ENCODE measurements at places on chromosomes 6 and 20.

DNA sequence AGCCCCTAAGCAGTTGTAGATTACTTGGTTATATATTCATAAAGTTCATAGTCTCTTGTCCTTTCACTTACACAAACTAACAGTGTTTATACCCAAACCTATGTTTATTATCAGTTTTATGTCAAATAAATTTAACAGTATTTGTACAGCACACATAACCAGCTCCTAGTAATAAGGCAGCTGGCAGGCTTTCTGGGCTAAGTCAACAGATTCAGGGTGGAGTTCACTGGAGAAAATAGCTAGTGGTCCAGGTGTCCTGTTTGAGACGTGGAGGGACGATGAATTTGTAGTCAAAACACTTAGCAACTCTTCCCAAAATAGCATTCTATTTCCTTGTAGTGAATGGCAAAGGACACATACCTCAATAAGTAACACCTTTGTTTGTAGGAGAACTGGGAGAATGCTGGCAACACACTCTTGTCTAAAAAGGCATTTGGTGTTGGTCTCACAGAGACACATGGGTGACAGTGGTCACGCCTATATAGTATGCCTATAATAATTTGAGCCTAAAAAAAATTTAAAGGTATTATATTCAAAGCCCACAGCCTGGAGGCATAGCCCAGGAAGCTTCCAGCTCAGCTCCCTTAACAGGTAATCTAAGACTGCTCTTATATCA is 156.4 kb upstream of the CARMIL1 start:
- no peak for DNase-seq

DNA sequence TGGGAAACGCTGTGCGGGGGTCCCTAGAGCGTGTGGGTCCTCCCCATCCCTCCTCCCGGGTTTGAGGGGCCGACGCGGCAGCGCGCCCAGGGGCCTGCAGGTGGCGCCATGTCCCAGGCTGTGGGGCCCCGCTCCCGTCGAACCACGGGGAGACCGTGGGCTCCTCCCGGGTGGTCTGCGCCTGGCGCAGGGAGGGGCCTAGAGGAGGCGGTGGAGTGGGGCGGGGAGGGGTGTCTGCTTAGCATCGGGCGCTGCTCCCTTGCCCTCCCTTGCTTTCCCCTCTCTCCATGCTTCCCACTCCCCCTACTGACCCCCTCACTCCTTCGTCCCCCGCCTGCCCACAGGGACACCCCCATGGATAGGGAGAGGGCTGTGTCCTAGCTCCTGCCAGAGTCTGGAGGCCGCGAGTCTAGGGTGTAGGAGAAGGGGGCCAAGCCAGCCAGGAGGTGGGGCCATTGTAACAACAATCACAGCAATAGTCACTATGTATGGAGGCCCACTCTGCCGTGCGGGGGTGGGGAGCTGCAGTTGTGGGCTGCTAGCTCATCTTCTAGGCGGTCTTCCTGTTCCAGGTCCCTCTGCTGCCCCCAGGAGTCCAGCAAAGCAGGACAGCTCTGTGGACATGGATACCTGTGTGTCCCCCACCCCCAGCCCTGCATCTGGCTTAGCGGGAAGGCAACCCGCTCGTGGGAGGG is 51.7 kb downstream of the CHMP4B start:
- DNase-seq, result peak; percentile 44

- DNase-seq, result peak; percentile 36
Observed at GRCh38 chr6:152338335-152339125, 298.6 kb downstream of the SYNE1 start.

- DNase-seq, result no peak
Observed at GRCh38 chr6:379410-380181, 12.0 kb upstream of the IRF4 start.

DNA sequence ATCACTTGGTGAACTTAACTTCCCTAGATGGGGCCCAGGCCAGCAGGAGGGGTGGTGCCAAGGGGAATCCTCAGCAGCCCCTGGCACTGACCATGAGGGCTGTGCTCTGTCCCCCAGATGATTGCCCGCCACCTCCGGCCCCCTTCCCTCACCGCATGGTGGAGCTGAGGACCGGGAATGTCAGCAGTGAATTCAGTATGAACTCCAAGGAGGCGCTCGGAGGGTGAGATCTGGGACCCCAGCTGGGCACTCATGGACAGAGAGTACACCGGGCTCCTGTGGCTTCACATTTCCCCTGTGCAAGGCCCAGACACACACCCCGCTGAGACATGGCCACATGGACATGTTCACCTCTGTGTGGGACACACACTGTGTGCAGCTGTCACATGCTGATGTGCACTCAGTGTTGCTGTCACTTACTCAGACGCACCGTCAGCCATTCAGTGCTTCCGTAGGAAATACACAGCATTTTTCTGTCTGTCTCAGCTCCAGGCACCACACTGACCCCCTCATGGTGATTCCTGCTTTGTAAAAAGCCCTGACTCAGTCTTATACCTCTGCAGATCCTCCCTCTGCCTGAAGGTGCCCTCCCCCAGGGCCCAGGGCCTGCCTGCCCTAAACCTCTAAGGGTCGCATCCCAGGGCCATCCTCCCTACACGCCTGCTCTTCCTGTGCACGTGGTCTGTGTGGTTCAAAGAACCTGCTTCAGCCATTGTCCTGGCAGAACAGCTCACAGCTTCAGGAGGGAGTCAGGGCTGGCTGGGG is 4.4 kb downstream of the MYLK2 start:
- no peak for DNase-seq

GRCh38 chr6:73131706-73132105 is 93.6 kb downstream of the KHDC1L start:
- DNase-seq, result no peak

DNA sequence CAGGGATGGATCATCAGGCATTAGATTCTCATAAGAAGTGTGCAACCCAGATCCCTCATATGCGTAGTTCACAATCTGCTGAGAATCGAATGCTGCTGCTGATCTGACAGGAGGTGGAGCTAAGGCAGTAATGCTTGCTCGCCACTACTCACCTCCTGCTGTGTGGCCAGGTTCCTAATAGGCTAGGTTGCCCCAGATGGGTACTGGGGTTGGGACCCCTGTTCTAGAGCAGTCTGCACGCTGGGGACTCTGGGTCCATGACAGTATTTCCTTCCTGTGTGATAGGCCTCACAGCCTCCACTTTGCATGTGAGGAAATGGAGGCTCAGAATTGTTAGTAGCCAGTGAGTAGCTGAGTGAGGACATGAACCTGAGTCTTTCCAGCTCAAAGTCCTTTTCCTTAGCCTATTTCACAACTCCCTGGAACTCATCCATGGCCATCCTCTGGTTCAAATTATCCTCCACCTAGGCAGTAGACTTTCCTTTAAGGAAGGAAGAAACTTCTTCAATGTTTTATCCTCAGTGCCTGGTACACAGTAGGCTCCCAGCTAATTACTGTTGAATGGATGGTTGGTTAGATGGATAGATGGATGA is 117.2 kb downstream of the SYCP2 start:
- no peak for DNase-seq

- DNase-seq, result no peak
Observed at GRCh38 chr20:57573242-57573641, 12.3 kb downstream of the PCK1 start.

DNA sequence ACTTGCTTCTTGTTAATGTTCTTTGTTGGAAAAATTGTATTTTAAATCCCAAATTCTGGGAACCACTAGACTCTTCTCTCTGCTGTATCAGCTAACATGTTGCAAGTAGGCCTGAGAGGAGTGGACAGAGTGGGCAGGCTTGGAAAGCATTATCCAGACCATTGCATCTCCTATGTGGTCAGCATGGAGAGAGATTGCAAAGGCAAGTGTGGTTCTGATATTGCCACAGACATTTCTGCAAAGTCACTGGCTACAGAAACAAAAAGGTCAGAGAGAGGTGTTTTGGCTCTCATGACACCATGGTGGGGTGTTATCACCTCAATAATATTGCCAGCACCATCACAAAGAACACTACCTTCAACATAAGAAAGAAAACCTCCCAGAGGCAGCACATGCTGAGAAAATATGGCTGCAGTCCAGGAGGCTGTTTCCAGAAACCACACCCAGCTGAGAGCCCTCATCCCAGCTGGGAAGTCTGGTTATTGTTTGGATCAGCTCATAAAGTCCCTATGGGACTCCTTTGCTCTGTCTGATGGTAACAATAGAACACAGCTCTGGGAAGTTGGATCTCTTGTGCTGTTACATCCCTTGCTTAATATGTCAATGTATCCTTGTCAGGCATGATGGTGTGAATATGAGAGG is 78.2 kb upstream of the TBX18 start:
- no peak for DNase-seq

GRCh38 chr6:40762981-40763380 is 175.8 kb upstream of the LRFN2 start:
- DNase-seq, result no peak

- no peak for DNase-seq
Observed at GRCh38 chr6:22236626-22237414, 60.0 kb downstream of the PRL start.

DNA sequence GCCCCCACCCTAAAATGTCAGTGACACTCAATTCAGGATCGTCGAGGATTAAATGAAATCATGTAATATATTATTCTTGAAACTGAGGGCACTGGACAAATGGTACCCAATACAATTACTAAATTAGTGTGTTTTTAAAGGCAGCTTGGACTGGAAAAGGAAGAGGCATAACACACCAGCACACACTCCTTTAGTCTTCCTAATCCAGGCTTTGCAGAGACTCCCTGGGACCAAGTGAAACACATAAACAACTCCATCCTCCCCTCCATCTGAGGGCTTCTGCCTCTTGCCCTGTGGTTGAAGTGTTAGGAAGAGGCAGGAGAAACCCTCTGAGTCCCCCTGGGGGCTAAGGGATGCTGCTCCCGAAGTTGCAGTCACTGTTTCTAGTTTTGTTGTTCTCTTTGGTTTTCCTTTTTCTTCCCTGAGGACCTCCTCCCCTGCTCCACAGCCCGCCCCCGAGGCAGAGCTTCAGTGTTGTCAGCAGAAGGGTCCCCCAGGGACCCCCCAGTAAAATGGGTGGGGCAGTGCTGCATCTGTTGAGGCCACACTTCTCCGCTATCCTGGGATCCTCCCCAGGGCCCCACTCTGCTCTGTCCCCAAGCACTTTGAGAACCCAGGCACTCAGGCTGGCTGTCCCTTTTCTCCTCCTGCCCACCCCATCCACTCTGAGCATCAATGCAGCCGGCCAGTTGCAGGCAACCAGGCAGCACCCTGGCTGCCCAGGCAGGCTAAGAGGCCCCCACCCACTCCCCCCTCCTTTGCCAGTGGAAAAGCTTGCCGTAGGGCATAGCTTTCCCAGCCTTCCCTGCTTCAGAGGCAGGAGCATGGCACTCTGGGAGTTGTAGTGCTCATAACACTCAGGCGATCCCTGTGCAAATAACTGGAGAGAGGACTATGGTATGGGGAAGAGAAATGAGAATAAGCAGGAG is 5.9 kb downstream of the TMEM63B start:
- DNase-seq, result no peak

DNA sequence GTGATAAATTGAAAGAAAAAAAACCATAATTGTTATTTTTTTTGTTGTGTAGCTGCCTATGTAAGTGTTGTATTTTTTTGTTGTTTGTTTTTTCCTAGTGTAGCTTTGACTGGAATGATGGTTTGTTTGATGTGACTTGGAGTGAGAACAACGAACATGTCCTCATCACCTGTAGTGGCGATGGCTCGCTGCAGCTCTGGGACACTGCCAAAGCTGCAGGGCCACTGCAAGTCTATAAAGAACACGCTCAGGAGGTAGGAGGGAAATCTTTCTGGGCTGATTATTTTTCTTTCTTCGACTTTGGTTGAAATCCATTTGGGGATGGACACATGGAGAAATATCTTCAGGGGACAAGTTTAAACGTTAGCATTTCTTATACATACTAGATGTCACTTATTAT is 3.8 kb downstream of the PEX7 start:
- no peak for DNase-seq

GRCh38 chr20:47791084-47791599 is 5.9 kb upstream of the SULF2 start:
- no peak for DNase-seq

DNA sequence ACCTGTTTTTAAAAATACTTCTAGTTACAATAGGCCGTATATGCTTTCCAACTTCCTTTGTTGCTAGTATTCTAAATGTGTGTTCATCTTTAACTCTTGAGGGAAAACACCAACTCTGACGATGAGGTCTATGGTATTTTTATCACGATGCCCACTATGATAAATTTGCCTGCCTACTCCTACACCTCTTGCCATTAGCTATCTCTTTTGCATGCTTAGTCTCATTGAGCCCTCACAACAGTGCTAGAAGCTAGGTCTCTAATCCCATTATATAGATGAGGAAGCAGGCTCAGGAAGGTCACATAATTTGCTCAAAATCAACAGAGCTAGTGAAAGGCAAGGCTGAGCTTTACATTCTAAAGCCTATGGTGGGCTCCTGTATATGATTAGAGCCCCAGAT is 13.2 kb downstream of the AAR2 start:
- no peak for DNase-seq

DNA sequence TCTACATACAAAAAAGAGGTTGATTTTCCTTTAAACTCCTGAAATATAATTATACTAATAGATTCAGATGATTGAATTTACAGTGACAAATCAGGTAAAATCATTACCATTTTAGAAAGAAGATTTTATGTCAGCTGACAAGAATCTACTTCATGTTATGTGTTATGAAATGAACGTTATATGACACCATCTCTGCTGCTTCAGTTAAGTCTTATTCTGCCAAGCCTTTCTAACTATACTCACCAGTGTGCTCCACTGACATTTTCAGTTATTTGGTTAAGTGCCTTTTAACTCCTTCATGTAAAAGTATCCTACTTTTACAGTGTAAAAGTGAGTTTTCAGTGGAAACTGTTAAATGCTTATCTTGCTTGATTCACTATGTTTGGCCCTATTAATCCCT is 80.4 kb downstream of the RWDD2A start:
- no peak for DNase-seq

DNA sequence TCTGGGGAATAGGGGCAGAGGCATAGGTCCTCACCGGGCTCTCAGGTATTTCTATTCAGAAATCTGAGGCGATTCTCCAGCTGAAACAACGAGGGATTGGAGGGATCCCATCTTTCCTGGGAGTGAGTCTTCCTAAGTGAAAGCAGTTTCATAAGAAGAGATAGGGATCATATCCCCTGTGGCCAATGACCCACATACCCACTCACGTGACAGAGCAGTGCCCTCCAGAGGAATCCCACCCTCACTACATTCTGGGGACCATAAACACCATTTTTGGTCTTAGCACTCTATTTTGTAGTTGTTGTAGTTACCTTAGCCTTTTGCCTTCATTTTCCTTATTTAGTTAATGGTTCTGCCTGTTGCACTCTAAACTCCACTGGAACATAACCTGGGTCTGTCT is 121.1 kb downstream of the GPR63 start:
- no peak for DNase-seq

Measured in stimulated activated naive CD8-positive, alpha-beta T cell treated with anti-CD3 and anti-CD28 coated beads, Interleukin-15, amount 100 ng/mL, for 72 hours (primary cell).